Gastrocnemius medialis (tissue), 4 donors: ENCODE measurements at places on chromosomes 13 and 19. TPM values are rescaled to one million over a fixed set of nuclear protein-coding genes. Genes with fewer than 3 reads are reported as not detected.

Gene ARRDC5
- not detected for total RNA-seq

Gene PRKCG
- not detected for total RNA-seq

DNA sequence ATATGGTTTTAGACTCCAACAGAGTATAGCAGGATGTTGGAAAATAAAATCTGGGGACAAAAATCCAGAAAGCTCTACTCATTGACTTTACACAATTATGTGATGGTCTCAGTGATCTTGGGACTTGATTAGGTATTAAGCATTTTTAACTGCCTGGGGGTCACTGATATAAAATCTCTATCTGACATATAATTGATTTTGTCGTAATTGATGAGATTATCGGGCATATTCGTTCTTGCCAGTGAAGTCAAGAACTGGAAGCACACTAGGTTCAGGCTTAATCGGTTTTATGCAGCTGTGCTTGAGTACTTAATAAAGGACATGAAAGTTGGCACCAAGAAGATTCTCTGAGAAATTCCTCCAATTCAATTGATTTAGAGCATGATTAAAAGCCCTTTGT, 390.7 kb downstream of the DCT start:
- DNase-seq: no peak
- no peaks in the 10 kb centered on the region for H3K36me3 ChIP-seq
- no peaks in the 10 kb centered on the region for H3K4me1 ChIP-seq

DNA sequence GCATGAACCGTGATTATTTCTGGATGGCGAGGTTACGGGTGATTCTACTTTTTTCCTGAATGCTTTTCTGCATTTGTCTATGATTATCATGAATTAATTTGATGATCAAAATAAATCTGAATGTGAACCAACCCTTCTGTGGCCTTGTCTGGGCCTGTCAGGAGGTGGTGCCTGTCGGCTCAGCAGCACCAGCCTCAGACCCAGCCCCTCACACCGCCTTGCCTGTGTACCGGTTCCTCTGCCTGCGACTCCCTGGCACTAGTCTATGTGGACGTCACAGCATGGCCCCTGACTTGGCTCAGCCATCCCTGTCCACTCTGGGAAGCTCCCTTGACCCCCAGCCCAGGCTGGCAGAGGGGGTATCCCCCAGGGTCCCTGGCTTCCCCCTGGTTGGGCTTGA, 15.5 kb upstream of the RABAC1 start:
- H3K4me1 ChIP-seq: no peaks in the 10 kb centered on the region
- no peak for DNase-seq
- H3K27me3 ChIP-seq: peaks cover 2% of the 10 kb centered on the region
- H3K4me3 ChIP-seq: no peak overlapping the region

DNA sequence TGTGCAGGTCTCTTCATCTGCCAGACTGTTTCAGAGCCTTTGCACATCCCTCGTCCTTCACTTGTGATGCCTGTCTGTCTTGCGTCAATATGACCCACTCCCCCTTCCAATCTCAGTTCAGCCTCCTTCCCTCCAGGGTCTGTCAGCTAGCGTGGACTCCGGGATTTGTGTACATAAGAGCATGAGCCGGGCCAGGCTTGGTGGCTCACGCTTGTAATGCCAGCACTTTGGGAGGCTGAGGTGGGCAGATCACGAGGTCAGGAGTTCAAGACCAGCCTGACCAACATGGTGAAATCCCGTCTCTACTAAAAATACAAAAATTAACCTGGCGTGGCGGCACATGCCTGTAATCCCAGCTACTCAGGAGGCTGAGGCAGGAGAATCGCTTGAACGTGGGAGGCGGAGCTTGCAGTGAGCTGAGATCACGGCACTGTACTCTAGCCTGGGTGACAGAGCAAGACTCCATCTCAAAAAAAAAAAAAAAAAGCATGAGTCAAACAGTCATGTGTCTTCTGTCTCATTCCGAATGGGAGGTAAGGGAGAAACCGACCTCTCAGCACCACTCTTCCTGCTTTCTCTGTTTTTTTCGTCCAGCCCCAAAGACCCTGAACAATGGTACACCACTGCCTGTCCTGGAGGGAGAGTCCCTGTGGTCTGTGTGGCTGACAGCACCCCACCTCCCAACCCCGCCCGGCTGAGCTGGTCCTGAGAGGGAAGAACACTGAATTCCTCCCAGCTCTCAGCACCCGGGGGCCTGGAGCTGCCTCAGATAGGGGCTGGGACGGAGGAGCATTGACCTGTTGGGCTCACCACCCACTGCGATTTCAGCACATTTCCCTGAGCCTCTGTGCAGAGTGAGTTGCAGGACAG, 2.4 kb upstream of the SIGLEC9 start:
- H3K4me3 ChIP-seq: no peak overlapping the region
- H3K27me3 ChIP-seq: no peaks in the 10 kb centered on the region
- no peak overlapping the region for H3K27ac ChIP-seq
- H3K36me3 ChIP-seq: no peaks in the 10 kb centered on the region
- no peak for DNase-seq
